A549 treated with DMSO at 1 μM for 4 hours (cell line): ENCODE measurements at places on chromosomes 7 and 10. TPM values are rescaled to one million over a fixed set of nuclear protein-coding genes. Genes with fewer than 3 reads are reported as not detected.

SERPINE1 gene
- total RNA-seq, result 793 to 966 TPM (median 846 TPM) in 5 replicates

HOXA11 gene
- 0.63 to 1.2 TPM (median 0.79 TPM) in 5 replicates for total RNA-seq

BCAP29 gene
- total RNA-seq, result 36.2 to 43.8 TPM (median 40.1 TPM) in 5 replicates

SLC16A12 gene
- total RNA-seq, result 0.02 to 0.04 TPM in 2 of 5 replicates, not detected in the others

TWIST1 gene
- 2.6 to 4.6 TPM (median 3.9 TPM) in 5 replicates for total RNA-seq
